Activated CD4-positive, alpha-beta T cell treated with anti-CD3 and anti-CD28 coated beads, Interleukin-10, Interleukin-2, amounts not matched to agents 100 ng/mL and 50 ng/mL, durations not matched to agents 16 hours and 8 hours (primary cell): ENCODE measurements at places on chromosomes 2 and 18.

DNA sequence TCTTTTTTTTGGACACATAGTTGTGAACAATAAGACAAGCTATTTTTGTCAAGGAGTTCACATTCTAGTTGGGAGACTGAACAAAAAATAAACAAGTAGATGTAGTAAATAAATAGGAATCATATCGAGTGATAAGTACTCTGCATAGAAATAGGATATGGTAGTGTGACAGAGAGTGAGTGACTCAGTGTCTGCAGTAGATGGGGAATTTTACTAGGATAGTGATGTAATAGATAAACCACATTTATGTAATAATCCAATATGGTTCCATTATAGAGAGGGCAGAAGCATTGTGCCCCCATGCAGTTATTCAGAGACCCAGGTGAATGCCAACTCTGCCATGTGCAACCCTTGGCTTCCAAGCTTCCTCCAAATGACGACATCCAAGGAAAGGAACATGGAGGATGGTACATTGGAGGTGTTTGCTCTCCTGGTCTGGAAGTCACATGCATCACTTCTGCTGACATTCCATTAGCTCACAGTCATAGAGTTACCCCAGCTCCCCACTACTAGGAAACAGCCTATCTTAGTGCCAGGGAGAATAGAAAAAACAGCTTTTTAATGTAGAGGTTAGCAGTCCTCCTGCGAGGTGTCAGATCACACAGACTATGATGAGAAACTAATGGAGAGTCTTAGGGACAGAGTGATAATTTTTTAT lies 595.4 kb downstream of the NYAP2 start:
- no peak for DNase-seq

- DNase-seq, result no peak
These were observed 789 bp upstream of the COX7A2L start for GRCh38 chr2:42361728-42362283.

DNA sequence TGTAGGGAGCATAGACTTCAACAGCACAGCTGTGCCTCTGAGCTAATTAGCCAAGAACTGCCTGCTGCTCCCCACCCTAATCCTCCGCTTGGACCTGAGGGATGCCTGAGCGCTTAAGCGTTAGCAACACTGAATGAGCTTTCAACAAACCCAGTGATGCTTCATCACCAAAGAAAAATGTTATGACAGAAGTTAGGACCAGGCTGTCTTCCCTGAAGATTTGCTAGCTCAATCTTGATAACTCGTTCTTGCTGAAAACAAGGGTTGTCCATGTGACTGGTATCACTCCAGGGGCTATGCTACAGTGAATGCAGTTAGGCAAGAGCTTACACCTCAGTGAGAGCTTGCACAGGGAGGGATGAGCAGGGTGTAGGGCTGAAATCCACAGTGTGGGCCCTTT lies 190.7 kb upstream of the SIX2 start:
- DNase-seq, result no peak

GRCh38 chr2:100185105-100185504 lies 42.7 kb upstream of the AFF3 start:
- no peak for DNase-seq

- no peak for DNase-seq
These were observed 19.0 kb downstream of the RHOB start for GRCh38 chr2:20465716-20466394.

GRCh38 chr18:63137999-63138435 lies 181.6 kb downstream of the BCL2 start:
- DNase-seq, result peak; percentile 76

GRCh38 chr2:204539019-204539385 lies 6.3 kb upstream of the PARD3B start:
- DNase-seq, result no peak

- no peak for DNase-seq
These were observed 16.4 kb upstream of the GPR55 start for GRCh38 chr2:230941202-230942180.

DNA sequence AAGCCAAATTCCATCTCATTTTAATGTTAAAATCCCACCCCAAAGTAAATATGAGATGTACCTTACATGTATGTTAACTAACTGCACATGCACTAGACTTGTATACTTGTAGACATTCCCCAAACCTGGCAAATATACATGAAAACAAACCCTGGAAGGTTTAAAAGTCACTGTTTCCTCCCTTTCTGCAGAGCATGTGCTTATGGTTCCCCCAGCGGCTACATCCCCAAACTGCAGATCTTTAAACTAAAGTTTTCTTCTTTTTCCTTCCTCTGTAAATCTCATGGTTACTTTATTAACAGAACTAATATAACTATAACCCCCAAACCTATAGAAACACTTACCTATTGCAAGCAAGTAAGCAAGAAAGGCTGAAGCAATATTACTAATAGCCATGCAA lies 731.5 kb downstream of the LRP1B start:
- no peak for DNase-seq

DNA sequence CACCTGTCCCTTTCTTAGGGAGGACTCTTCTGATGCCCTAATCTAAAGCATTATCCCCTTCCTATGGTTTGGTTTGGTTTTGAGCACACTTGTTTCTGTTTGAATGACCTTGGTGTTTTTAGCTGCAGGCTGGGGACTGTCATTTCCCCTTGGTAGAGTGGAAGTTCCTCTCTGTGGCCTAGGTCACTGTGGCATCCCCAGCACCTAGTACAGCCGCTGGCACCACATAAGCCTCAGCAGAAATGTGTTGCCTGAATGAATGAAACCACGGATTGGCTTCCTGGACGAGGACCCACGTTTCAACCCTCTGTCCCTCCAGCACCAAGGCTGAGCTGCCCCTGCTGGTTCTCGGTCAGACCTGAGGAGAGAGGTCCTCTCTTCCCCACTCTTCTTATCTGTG lies 159.9 kb downstream of the CTIF start:
- peak; percentile 59 for DNase-seq

DNA sequence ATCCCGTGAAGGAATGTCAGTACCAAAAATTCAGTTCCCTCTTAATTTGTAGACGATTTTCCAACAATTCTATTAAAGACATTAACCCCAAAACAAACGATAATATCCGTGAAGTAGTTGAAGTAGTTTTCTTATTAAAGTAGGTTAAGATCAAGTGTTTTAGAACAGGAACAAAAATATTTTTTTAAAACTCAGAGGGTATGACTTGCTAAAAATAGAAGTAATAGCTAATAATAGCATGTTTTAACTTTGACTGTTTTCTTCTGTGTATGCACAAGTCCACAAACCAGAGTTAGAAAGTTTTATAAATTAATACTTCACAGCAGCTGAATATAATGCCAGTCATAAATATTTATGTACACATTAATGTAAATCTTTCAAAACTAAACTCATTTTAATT lies 2.4 kb downstream of the DNAJC10 start:
- DNase-seq, result no peak

DNA sequence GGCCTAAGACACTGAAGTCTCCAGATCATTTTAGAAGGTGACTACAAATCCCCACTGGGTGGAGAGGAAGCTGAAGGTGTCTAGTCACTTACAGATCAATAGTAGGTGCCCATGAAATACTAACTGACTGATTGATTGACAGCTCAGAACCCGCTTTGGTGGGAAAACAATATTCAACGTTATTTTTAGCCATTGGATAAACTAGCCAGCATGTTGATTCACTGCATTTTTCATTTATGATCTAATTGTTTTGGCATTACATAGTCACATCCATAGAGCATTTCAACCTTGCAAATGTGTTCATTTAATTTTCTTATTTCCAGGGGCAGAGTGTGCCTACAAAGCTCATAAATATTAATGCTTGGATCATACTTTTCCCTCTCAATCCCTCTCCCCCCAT lies 162.3 kb downstream of the MREG start:
- DNase-seq, result no peak

DNA sequence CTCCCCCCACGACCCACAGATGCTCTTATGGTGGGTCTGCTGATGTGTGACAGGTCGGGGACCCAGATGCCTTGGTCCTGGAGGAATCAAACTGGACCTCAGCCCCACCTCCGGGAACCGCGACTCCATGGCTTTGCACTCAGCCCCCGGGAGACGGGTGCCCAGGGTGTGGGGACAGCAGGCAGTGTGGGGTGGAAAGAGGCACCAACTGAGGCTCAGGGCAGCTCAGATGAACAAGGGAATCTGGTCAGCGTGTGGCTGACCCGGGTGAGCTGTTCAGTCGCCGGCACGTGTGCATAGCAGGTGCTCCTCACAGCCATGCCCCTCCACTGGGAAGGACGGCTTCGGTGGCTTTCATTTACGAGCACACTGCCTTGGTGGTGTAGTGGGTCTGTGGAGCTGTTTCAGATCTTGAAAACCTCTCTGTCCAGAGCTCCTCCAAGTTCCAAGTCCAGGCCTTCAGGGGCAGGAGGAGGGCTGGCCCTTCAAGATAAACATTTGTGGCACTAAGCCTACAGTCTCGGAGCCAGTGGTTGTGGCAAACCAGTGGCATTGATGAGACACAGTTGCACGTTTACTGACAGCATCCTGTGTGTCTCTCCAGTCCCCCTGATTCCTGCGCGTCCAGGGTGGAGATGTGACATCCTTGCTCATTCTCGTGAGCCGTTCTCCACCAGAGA lies 471.2 kb upstream of the HS6ST1 start:
- no peak for DNase-seq

DNA sequence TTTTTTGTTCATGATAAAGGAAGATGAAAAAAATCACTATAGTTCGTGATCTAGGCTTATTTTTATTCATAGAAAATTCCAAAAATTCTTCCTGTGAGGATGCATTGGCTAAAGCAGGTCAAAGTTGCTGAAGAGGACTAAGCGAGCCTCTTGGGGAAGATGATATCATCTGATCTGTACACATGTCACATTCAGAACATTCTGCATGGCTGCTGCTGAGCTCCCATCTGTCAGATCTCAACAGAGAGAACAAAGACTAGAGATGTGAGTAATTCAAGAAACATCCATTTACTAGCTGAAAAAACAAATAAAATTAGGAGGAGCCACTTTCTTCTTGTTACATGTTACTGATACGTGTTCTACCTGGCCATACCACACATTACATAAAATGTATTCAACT lies 518.6 kb upstream of the FSIP2 start:
- no peak for DNase-seq

GRCh38 chr2:82735336-82735735 lies 1723.7 kb downstream of the SUCLG1 start:
- no peak for DNase-seq

DNA sequence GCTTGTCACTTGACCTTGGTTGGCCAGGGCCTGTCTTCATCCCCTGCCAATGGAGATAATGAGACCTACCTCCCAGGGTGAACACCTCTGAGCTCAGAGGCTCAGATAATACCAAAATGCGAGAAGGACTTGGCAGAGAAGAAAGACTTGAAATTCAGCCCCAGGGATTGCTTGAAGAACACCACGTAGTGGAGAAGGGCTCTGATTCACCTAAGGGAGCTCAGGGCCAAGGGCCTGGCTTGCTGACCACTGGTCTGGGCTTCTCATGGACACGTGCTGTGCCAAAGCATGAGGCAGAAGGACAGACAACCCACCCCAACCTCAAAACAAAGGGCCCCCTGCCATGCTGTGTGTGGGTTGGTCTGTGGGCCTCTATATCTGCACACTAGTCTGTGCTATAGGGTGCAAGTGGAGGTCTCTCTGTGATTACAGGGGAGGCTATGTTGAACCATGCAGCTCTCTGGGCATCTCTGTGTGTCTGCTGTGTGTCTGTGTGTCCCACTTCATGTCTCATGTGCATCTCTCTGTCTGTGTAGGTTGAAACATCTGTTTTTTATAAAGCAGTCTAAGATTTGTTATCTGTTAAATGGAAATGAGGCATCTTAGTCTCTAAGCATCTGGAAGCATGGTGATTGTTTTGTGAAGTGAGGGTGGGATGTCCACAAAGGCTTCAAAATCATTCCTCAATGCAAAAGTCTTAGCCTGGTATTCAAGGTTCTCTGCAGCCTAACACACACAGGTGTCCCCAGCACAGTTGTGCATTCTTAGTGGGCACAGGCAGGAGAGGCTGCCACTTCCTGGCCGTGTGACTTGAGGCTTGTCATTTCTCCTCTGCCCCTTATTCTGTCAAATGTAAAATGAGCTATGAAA lies 61.0 kb upstream of the EPAS1 start:
- no peak for DNase-seq

- DNase-seq, result no peak
These were observed 1143.9 kb upstream of the NXPH2 start for GRCh38 chr2:139924070-139924469.

- no peak for DNase-seq
These were observed 62.1 kb upstream of the TMEM17 start for GRCh38 chr2:62568074-62568473.

GRCh38 chr2:11563784-11564666 lies 30.2 kb downstream of the GREB1 start:
- DNase-seq, result no peak
